IPS DF 6.9 (cell line): ENCODE measurements at places on chromosomes 2 and 18.

GRCh38 chr2:15842758-15843666, 97.3 kb upstream of the MYCN start:
- no peak for DNase-seq
- no peaks in the 10 kb centered on the region for H3K27me3 ChIP-seq
- no peak overlapping the region for H3K27ac ChIP-seq

GRCh38 chr2:151619337-151619989, 114.8 kb downstream of the NEB start:
- H3K4me1 ChIP-seq = no peaks in the 10 kb centered on the region
- no peak overlapping the region for H3K27ac ChIP-seq
- H3K4me3 ChIP-seq = no peak overlapping the region
- DNase-seq = no peak
- H3K36me3 ChIP-seq = no peaks in the 10 kb centered on the region; the same call in 1 of the 2 replicates

- H3K27me3 ChIP-seq = no peaks in the 10 kb centered on the region
- H3K36me3 ChIP-seq = no peaks in the 10 kb centered on the region
- DNase-seq = no peak
- H3K27ac ChIP-seq = no peak overlapping the region
- no peak overlapping the region for H3K4me3 ChIP-seq
These were observed 215.4 kb downstream of the NYAP2 start for GRCh38 chr2:225614915-225615314.

GRCh38 chr2:1686784-1687105, 57.6 kb downstream of the PXDN start:
- peaks cover 2% of the 10 kb centered on the region; the same call in 1 of the 2 replicates for H3K4me1 ChIP-seq
- no peak for DNase-seq

GRCh38 chr2:214853906-214854305, 44.4 kb upstream of the BARD1 start:
- H3K4me3 ChIP-seq = no peak overlapping the region
- H3K27ac ChIP-seq = no peak overlapping the region
- no peaks in the 10 kb centered on the region for H3K27me3 ChIP-seq
- no peak for DNase-seq

GRCh38 chr2:158671360-158672245, 123.5 kb upstream of the DAPL1 start:
- no peak overlapping the region for H3K4me3 ChIP-seq
- no peak for DNase-seq
- no peaks in the 10 kb centered on the region for H3K27me3 ChIP-seq
- H3K36me3 ChIP-seq = peaks cover 9% of the 10 kb centered on the region; the same call in 1 of the 2 replicates
- H3K4me1 ChIP-seq = no peaks in the 10 kb centered on the region

GRCh38 chr2:185583058-185583816, 155.4 kb upstream of the FSIP2 start:
- H3K27me3 ChIP-seq = no peaks in the 10 kb centered on the region
- H3K36me3 ChIP-seq = no peaks in the 10 kb centered on the region
- H3K4me3 ChIP-seq = no peak overlapping the region

DNA sequence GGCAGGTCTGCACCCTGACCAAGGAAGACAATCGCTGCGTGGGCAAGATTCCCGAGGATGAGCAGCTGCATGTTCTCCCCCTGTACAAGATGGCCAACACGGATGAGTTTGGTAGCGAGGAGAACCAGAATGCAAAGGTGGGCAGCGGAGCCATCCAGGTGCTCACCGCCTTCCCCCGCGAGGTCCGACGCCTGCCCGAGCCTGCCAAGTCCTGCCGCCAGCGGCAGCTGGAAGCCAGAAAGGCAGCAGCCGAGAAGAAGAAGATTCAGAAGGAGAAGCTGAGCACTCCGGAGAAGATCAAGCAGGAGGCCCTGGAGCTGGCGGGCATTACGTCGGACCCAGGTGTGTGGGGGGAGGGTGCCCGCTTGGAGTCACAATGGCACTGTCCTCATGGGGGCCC, 48.4 kb downstream of the BOLA3 start:
- H3K4me3 ChIP-seq = no peak overlapping the region
- H3K36me3 ChIP-seq = peaks cover 17% of the 10 kb centered on the region
- H3K27ac ChIP-seq = no peak overlapping the region
- no peak for DNase-seq
